ENCODE measurements at places on chromosomes 2 and 18.

- no peak for DNase-seq
These were observed 433.2 kb upstream of the TNP1 start for GRCh38 chr2:217293046-217293445.

DNA sequence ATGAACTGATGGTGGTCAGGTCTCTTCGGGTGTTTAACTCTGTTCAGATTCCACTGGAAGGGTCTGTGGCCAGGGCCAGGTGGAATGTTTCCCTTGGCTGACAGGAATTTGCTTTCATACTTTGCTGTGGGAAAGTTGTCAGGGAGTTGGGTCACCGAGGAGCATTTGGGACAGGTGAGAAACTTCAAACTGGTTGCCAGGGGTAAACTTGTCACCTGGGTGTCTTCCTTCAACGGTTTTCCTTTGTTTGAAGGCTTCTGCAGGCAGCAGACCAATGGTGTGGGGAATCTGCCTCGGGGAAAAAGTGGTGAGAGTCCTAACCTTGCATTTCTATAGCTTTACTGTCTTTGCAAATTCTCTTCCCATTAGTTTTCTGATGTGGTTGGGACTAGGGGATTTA, 92.2 kb downstream of the TGFA start:
- no peak for DNase-seq

GRCh38 chr2:96962567-96963203, 23.7 kb downstream of the FAM178B start:
- DNase-seq, result no peak

DNA sequence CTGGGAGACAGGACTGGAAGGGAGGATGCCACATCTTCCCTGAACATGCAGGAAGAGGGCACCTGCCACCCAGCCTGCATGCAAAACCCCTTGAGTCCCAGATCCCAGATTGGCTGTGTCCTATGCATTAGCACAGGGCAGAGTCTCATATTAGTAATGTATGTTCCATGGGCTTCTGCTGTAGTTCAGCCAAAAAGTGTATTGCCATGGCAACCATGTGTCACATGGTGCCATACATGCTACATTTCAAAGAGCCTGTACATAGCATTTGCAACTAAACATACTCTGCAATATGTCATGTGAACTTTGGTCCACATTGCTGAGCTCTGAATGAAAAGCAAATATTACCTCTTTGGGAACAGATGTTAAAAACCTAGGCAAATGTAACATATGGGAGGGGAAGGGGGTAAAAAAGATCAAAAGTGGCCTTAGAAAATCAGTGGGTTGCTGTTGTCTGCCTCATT, 78.4 kb downstream of the DPP4 start:
- DNase-seq, result no peak

GRCh38 chr2:66212749-66213148, 222.2 kb upstream of the MEIS1 start:
- DNase-seq, result no peak

DNA sequence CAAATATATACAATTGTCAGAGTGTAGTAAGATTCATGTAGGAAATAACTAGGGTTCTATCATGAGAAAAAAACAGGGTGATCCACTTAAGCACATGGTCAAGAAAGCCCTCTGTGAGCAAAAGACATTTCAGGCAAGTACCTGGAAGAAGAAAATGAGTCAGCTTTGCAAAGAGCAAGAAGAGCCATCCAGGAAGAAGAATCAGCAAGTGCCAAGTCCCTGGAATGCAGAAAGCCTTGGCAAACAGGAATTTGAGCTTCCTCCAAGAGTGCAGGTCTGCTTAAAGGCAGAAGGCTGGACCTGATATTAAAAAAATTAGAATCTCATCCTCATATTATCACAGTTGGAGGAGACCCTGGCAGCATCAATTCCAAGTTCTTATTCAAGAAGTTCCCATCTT, 188.5 kb upstream of the CELF4 start:
- no peak for DNase-seq

All from hepatic stellate cell (primary cell).